GM12891 (cell line): ENCODE measurements at places on chromosomes 11 and 22.

DNA sequence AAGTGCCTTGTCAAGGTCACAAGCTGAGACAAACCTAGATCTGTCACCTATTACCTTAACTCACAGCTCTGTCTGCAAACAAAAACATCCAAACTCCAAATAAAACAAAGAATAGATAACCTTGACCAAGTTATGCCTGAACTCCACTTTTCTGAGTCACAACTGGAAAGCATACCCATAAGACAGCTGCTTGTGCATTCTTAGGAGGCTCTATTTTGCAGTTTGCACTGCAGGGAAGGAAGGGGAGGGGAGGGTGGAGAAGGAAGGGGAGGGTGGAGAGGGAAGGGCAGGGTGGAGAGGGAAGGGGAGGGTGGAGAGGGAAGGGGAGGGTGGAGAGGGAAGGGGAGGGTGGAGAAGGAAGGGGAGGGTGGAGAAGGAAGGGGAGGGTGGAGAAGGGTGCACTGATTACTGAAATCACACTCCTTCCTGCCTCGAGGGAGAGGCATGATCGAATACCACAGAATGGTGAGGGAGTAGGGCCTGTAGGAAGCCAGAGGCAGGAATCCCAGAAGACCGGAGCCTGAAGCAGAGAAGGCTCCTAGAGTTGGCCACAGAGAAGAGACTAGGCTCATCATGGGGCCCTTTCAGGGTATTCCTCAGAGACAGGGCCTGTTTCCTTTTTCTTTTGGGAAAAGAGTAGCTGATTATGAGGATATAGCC is 5.7 kb upstream of the OR52K2 start:
- no peak for DNase-seq

GRCh38 chr22:19663821-19664355 is 50.4 kb upstream of the SEPTIN5 start:
- DNase-seq: no peak

DNA sequence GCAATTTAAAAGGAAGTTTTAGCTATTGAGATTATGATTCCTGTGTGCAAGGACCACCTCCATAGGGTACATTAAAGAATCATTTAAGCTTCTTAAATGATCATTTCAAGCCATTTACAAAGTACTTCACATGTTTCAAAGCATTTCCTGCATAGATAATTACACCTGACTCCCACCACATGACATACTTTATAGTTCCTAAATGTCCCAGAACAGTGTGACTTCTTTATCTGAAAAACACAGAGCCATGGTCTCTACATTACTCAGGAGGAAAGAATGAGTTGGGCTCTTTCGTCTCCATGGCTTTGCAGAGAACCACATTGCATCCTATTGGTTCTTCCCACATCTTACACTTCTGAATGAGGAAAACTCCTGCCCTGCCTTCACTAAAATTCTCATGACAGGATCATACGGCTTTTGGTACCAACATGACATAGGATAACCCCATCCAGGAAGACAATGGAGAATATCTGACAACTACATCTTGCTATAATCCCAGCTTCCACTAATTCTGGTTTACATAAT is 88.6 kb downstream of the ETS1 start:
- DNase-seq: no peak

DNA sequence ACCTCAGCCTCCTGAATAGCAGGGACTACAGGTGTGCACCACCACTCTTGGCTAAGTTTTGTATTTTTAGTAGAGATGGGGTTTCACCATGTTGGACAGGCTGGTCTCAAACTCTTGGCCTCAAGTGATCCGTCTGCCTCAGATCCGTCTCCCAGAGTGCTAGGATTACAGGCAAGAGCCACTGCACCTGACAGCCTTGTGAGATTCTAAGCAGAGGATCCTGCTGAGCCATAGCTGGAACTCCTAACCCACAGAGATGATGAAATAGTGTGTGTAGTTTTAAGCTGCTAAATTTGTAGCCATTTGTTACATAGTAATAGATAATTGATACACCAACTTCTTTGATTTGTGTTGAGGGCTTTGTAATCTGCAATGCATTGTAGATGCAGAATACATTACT is 51.1 kb downstream of the CLMP start:
- no peak for DNase-seq

GRCh38 chr11:12817681-12818332 is 143.6 kb downstream of the TEAD1 start:
- no peak for DNase-seq

DNA sequence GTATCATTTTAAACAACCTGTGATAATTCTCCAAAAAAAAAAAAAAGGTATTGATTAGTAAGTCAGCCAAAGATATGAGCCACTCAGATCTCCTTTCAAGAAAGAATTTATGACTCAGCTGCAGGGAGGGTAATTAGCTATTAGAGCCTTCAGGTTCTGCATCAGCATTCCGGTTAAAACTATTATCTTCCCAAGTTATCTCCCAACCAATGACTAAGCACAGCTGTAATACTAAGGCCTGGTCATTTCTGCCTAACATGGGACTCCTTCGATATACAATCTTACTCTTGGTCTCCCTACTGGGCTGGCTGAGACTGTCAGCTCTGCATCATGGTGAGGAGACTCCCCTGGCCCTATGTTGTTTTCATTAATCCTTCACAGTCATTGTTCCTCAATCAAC is 60.4 kb downstream of the SBF2 start:
- no peak for DNase-seq
